ENCODE measurements at places on chromosomes 2 and 18.

- DNase-seq, result peak; percentile 87
Observed at GRCh38 chr18:5510135-5510846, 33.5 kb downstream of the EPB41L3 start.

- DNase-seq, result no peak
Observed at GRCh38 chr2:174224125-174224524, 24.2 kb downstream of the OLA1 start.

DNA sequence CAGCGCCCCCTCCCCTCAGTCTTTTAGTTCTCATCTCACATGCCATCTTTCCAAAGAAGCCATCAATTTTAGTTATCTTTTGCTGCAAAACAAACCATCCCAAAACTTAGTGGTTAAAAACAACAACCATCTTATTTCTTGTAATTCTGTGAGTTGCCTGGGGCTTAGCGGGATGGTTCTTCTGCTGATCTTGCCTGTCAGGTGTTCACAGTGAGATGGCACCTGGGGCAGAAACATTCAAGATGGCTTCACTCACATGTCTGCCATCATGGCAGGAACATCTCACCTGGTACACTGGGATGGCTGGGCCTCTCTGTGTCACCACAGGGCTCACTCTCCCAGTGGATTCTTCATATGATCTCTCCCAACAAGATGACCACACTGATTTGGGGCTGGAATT lies 144.5 kb upstream of the MSH6 start:
- DNase-seq, result no peak

DNA sequence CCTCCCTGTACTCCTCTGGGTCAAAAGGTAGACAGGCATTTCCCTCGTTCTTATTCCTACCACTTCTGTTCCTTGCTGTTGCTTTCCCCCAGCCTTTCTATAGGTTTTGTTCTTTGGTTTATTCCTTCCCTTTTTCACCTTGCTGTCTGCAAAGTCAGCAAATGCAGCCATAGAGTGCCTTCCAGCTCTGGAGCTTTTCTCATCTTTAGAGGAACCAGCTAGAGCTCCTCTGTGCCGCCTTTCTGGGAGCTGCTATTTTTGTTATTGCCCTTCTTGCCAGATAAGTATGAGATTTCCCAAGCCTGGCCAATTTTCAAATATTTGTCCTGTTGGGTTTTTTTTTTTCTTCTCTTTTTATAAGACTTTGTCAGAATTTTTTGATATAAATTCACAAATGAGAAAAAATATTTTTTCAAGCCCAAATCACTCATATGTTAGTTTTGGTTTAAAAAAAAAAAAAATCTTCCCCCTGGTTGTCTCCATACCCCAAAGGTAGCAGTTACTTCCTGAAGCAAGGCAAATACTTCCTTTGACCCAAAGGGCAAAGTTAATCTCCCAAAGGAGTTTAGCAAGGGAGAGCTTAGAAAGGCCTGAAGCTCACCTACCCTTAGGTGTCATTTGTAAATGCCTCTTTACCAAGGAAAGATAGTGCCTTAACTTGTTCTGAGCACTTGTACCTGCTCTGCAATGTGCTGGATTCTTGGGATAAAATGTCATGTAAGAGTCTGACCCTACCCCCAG lies 5.1 kb upstream of the TTC27 start:
- DNase-seq, result no peak

GRCh38 chr18:48048251-48048650 lies 117.8 kb upstream of the SMAD2 start:
- no peak for DNase-seq

GRCh38 chr2:3403587-3404334 lies 24.3 kb downstream of the TRAPPC12 start:
- no peak for DNase-seq

DNA sequence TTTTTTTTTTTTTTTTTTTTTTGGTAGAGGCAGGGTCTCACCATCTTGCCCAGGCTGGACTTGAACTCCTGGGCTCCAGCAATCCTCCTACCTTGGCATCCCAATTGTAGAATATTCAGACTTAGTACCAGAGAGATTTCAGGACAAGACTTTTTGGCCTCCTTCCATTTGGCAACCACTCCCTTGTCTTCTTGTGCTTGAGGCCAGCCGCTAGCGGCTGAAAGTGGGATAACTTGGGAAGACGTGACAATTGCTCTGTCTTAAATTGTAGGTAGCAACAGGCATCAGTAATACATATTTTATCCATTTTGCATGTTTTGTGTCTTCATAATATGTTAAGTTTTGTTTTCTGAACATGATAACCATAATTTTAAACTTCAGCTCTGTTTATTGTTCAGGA lies 53.3 kb upstream of the TTN start:
- no peak for DNase-seq

DNA sequence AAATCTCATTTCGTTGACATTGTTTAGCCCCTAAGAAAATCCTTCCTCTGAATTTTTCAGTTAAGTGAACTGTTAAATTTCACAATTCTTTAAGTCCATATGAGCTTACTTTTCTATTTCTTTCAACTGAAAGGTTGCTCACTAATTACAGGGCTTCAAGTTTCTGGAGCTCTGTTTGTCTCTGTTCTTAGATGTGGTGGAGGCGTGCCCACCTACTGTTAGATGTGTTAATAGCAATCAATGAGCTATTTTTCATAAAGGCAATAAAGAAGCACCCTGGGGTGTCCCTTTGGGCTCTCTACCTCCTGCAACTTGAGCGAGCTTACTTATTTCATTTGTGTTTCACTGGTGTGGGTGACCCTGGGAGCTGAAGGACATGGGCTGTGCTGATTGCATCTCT lies 25.0 kb downstream of the CREG2 start:
- DNase-seq, result no peak

DNA sequence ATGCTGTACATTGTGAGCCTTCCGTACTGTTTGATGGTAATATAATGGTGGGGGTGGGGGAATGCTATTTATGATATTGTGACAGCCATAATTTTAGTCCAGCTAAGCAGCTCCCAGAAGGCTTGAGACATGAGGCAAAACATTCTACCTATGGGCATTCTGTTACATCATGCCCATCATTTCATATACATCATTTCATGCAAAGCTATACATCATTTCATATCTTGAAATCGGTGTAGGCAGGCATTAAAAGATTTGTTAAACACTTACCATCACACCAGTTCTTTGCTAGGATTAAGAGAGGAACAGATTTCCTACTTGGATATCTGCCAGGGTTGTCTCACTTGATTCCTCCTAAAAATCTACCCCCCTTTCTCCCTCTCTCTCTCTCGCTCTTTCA lies 84.5 kb downstream of the COL5A2 start:
- DNase-seq, result no peak

DNA sequence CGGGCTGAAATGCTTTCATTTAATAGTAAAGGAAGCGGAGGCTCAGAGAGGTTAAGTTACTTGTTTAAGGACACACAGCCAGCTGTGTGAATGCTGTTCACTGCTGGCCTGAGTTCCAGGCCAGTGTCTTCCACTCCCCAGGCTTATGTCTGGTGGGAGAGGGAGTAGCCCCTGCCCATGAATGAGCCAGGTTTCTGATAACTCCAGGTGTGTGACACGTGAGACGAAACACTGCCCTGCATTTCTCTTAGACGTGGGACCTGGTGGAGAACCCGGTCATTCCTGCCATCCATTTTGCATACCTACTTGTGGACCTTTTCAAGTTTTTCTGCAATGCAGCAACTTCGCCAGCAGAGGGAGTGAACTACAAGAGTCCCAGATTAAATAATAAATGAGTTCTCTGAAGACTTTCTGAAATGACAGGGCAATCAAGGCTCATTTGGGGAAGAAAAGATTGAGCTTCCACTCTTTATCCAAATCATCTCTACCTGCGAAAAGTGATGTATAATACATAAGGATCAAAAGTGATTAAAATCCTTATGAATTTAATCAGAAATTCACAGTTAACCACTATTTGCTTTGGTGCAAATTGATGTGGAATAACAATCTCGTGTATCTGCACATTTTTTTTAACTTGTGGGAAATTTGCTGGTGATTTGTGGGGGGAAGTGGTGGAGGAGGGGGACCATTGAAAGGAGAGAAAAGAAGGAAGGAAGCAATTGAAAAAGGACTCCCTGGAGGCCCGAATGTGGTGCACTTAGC lies 79.4 kb upstream of the ASB18 start:
- peak; percentile 34 for DNase-seq

DNA sequence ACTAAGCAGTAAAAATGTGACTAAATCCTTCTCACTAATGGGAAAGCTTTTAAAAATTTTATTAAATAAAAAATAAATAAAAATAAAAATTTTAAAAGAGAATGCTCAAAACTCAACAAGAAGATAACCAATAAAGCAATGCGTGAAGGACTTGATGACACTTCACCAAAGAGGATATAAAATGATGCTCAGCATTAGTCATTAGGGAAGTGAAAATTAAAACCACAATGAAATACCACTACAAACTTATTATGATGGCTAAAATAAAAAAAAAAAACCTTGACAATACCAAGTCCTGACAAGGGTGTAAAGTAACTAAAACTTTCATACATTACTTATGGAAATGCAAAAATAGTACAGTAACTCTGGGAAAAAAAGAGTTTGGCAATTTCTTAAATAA lies 3.3 kb upstream of the WDR75 start:
- peak; percentile 15 for DNase-seq

DNA sequence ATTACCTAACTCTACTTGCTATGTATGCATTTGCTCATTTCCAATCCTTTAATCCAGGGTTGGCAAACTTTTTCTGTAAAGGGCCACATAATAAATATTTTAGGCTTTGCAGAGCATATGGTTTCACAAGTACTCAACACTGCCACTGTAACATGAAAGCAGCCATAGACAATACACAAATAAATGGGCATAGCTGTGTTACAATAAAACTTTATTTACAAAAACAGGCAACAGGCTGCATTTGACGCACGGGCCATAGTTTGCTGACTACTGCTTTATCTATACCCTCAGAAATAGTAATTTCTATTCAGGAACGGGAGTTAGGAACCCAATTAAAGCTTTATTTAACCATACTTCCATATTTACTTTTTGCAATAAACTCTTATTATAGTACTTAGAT lies 138.7 kb downstream of the DHRS9 start:
- DNase-seq, result no peak

- no peak for DNase-seq
Observed at GRCh38 chr2:124032799-124033198, 7.7 kb downstream of the CNTNAP5 start.

GRCh38 chr2:88540346-88540745 lies 86.9 kb downstream of the EIF2AK3 start:
- DNase-seq, result no peak

- DNase-seq, result no peak
Observed at GRCh38 chr2:118987886-118988285, 45.9 kb downstream of the MARCO start.

DNA sequence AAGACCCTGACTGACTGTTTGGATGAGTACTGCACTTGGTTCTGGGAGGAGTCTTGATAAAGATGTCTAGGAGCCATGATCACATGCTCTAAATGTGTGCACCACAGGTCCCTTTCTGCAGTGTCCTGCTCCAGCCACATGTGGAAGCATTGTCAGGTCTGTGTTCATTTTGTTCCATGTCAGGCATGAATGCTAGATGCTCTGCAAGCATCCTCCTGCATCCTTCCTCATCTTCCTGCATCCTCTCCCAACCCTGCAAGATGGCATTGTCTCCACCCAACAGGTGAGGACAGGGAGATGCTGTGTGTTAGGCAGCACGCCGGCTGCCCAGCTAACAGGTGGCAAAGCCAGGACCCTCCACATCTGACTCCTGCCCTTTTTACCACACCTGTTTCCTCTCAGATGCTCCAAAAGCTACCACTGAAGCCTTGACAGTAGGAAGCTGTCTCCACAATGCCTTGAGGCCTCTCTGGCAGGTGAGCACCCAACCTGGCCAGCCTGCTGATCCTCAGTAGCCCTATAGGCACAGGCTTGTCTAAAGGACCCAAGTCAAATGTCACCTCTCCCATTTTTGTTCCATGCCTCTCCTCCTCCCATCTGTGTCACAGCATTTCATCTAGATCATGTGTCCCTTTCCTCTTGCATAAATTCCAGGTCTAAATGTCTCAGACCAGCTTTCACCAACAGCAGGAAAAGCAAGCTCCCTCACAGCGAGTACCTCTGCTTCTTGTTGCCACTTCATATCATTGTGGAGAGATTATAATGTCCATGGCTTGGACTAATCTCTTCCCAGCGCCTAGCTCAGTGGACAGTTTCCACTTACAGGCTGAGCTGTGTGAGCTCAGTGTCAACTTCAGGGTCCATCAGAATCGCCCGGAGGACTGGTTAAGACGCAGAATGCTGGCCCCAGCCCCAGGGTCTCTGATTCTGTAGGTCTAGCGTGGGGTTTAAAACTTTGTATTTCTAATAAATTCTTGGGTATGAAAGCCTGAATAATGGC lies 55.0 kb downstream of the TMEM163 start:
- DNase-seq, result no peak

- peak; percentile 3 for DNase-seq
Observed at GRCh38 chr2:228048838-228049490, 132.5 kb downstream of the SPHKAP start.

DNA sequence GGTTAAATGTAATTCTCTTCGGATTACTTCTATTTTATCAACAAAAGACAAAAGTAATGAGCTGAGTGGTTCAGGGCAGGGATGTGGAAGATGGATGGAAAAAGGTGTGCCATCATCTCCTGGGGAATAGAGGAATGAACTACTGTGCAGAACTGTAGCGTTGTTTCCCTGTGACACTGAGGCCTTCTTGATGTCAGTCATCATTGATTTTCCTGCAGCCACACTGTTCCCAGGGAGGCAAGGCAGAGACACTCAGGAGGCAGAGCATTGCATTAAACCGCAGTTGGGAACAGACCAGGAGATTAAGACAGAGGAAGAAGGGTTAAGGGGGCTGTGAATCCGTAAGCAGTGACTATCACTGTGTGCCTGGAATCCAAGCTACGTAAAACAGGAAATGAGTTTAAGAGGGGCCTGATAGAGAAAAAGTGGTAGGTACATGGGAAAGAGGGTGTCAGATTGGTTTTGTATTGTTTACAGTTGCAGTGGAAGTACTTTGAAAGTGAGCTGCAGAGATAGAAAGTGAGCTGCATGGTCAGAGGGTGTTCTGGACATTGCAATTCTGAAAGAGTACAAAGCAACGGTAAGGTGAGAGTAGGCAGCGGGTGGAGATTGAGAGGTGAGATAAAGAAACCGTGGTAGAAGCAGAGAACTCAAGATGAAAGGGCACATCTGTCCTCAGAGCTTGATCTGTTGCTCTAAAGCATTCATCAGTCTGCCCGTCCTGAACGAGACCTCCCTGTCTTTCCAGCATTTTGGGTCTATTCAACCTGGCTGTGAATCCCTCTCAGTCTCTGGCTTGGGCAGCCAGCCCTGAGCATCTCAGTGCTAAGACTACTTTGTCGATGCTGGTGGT lies 793.4 kb upstream of the CELF4 start:
- no peak for DNase-seq

DNA sequence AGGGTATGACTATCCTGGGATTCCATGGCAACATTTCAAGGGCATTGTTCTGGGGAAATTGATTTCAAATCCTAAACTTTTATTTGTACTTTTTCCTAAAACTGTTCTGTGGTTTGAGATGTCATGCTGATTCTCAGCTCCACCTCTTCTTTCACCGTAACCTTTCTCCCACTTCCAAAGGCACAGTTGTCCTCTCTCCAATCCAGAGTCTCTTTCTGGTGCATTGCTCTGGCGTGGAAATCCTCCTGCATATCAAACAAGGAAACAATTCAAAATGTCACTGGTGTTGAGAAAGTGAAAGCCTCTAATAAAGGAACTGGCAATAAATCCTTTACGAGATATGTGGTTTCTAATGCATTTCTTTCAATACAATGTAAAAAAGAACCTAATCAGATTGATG lies 155.1 kb upstream of the CDH2 start:
- no peak for DNase-seq

Measured in inflammatory macrophage treated with lipopolysaccharide for 1 hour (primary cell).